ENCODE measurements at places on chromosomes 5 and 9.

GRCh38 chr9:14350754-14351153, 36.8 kb upstream of the NFIB start:
- DNase-seq, result peak; percentile 41

DNA sequence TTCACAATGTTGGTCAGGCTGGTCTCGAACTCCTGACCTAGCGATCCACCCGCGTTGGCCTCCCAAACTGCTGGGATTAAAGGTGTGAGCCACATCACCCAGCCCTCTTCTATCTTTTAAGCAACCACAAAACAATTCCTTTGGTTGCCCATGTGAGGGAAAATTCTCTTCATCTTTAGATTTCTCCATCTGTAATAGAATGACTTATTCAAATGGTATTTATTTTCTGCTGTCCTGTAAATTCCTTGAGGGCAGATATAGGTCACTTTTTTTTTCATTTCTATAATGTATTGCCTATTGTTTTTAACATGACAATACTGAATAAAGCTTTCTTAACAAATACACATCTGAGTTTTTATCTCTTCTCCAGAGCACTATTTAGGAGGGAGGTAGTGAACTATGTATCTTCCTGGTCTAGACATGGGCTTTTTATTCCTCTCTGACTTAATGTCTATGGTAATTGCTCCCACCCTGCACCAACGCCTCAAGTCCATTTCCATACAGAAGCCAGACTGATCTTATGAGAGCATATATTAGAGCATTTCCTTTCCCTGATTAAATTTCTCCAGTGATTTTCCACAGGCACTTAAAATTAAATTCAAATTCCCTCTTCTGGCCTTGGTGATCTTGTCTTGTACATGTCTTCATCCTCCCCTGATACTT, 595.6 kb downstream of the CAAP1 start:
- DNase-seq, result no peak

DNA sequence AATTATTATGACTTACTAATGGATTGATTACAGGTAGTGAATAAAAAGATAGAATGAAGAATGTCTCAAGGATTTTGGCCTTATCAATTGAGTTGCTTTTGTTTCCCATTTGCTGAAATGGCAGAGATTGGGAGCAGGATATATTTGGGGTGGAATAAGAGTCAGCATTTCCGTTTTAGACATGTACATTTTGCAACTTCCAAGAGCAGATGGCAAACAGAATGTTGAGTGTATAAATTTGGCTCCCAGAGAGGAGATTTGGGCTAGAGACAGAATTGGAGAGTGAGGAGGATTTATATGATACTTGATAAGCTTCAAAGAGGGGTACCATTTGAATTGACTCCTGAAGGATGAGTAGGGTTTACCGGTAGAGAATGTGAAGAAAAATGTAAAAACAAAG, 437.9 kb upstream of the PAPPA start:
- no peak for DNase-seq

DNA sequence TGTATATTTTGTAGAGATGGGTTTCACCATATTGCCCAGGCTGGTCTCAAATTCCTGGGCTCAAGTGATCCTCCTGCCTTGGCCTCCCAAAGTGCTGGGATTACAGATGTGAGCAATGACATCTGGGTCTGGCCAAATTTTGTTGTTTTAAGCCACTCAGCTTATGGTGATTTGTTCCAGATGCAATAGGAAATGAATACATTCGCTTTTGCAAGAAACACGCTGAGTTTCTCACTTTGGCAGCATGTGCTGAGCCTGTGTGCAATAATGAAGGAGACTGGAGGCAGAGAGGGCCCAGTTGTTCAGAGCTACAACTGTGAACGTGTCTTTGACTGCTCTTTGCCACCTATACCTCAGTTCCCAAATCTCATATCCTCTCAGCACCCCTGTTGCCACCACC, 56.4 kb downstream of the KIF4B start:
- DNase-seq, result no peak

DNA sequence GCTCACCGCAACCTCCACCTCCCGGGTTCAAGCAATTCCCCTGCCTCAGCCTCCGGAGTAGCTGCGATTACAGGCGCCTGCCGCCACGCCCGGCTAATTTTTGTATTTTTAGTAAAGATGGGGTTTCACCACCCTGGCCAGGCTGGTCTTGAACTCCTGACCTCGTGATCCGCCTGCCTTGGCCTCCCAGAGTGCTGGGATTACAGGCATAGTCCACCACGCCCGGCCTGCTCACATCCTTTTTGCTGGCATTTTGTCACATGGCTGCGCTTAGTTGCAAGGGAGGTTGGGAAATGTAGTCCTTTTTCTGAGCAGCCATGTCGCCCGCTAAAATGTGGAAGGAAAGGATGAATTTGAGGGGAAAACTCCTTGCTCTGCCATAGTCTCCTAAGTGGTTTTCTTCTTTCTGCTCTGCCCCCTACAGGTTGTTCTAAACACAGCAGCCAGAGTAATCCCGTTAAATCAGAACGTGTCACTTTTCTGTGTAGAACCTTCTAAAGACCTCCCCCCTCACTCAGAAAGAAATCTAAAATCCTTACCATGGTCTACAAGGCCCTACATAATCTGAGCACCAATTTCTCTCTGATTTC, 57.8 kb upstream of the HSPA9 start:
- DNase-seq, result peak; percentile 89

GRCh38 chr9:121945849-121946248, 147.3 kb downstream of the TTLL11 start:
- no peak for DNase-seq

- no peak for DNase-seq
Observed at GRCh38 chr9:70003901-70004714, 39.5 kb upstream of the MAMDC2 start.

DNA sequence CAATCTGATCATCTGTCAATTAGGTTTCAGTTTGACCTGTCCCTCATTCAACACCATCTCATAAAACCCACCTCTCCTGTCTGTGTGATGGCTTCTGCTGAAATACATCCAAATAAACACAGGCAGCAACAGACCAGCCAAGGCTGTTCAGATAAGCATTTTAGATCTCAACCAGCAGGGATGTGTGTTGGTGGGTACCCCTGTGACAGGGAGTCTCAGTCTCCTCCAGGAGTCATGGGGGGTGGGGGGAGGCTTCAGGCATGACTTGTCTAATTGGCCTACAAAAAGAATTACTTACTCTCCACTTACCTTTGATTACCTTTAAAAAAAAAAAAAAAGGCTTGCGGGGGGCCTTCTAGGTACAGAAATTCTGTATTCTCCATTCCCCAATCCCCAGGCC, 65.9 kb downstream of the ROR2 start:
- DNase-seq, result no peak

GRCh38 chr9:91338681-91339080, 23.0 kb downstream of the AUH start:
- DNase-seq, result no peak

- peak; percentile 82 for DNase-seq
Observed at GRCh38 chr9:107425101-107426025, 64.2 kb downstream of the KLF4 start.

GRCh38 chr5:102294886-102295395, 1.1 kb downstream of the SLCO4C1 start:
- DNase-seq, result no peak

GRCh38 chr9:137270929-137271695, 6.4 kb upstream of the TOR4A start:
- no peak for DNase-seq

- DNase-seq, result no peak
Observed at GRCh38 chr5:102873379-102873932, 118.4 kb downstream of the PAM start.

DNA sequence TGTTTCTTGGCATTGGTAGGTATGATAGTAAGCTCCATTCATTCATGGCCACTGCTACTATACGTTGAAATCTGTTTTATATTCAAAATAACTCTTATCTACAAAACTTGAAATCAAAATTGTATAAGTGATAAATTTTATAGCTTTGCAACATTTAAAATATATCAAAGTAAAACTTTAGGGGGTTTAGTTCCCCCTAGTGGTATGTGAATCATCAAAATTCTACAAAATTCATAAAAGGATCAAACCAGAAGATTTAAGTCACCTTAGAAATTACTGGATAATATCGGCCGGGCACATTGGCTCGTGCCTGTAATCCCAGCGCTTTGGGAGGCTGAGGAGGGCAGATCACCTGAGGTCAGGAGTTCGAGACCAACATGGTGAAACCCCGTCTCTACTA, 243.0 kb upstream of the CDH18 start:
- no peak for DNase-seq

DNA sequence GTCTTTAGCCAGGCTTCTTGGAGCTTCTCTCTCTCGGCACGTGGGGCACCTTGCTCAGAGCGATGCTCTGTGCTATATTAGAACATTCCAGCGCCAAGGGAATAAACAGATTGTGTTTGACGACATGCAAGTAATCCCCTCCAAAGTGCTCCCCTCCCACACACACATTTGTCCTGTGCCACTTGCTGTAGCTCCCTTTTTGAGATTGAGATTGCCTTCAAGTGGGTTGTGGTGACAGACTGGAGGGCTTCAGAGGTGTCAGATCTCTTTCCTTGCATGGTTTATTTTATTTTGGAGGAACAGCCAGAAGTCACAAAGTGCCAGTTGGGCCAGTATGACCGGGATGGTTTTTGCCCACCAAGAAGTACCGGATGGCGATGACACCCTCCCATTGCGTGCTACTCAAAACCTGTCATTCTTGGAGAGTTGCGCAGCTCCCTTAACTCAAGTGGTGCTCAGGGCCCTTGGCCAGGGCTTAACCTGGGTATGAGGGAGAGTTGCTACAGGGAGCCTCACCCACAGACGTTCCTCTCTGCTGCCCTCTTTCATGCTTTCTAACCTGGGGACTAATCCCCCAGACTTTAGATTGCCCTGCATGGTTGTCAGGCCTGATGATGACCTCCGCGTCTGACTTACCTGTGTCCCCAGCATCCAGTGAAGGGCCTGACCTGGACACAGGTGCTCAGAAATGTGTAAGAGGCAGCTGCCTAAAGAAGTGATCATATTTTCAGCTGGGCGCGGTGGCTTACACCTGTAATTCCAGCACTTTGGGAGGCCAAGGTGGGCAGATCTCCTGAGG, 18.8 kb upstream of the RPL26L1 start:
- DNase-seq, result peak; percentile 29

DNA sequence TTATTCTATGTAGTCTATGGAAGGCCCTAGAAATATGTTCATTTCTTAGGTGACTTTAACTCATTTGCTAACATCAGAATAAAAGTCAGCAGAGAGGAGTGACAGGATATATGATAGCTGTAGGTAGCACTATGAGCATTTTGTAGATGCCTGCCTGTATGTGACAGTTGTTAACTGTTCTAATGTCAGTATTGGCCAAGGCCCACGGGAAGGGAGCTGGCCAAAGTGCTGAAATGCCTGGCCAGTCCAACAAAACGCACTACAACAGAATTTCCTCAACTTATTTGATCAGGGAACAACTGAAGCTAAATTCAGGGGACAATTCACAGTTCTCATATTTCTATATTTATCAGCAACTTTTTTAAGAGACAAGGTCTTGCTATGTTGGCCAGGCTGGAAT, 20.8 kb downstream of the SV2C start:
- peak; percentile 10 for DNase-seq

DNA sequence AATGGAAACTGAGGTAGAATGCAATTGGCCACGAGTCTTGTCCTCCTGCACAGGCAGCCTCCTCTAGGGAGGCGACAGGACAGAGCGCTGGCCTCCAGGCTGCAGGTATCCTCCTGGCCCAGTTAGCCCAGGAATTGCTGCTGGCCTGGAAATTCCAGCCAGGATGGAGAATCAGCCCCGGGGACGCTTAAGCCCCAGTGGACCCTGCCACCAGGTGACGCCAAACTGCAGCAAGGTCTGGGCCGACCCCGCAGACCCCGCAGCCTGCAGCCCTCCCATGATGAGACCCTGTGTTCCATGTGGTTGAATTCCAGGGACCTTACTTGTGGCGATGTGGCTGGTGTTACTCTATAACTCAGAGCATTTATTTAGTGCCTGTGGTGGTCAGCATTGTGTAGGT, 7.3 kb downstream of the CACFD1 start:
- no peak for DNase-seq

DNA sequence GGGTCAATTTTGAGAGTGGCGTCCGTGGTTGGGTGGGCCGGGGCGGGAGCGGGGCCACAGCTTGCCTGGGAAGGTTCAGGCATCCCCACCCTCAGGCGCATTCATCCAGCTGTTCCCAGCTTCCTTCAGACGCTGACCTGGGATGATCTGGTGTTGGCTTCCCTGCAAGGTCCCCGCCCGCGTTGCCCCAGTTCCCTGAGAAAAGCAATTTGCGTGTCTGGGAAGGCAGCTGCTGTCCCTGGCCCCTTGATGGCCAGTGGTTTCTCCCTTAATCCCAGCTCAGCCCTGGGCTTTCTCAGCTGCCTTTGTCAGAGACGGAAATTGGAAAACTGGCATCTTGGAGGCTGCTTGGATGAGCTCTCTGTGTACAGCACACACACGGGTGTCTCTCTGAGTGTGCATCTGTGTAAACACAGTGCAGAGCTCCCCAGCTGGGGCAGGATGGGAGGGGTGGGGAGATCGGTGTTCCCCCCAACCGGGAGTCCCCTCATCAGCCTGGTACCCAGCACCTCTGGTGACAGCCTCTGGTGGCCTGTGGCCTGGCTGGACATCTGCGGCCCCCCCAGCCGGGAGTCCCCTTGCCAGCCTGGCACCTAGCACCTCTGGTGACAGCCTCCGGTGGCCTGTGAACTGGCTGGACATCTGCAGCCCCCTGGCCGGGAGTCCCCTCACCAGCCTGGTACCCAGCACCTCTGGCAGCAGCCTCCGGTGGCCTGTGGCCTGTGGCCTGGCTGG, 94.0 kb downstream of the COL5A1 start:
- no peak for DNase-seq

GRCh38 chr9:135732569-135733257, 30.7 kb downstream of the KCNT1 start:
- no peak for DNase-seq

- no peak for DNase-seq
Observed at GRCh38 chr9:86821006-86821845, 126.1 kb downstream of the GAS1 start.

DNA sequence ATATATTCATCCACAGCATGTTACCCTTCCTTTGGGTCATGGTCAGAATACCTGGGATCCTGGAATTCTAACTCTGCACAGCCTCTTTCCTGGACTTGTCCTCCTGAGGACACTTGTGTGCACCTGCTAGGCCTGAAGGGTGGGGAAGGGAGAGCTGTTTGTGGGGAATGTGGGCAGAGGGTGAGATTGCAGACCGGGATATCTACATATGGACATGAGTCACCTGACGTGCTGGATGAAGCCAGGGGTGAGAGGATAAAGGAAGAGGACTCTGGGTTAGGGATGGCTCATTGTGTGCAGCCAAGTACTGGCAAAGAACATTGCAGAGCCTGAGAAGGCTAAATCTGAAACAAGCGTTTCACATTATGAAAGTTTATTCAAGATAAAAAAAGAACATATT, 241.4 kb upstream of the RPS23 start:
- DNase-seq, result no peak

- DNase-seq, result no peak
Observed at GRCh38 chr5:3006526-3006925, 255.0 kb upstream of the IRX2 start.

- no peak for DNase-seq
Observed at GRCh38 chr9:28318515-28318914, 745.2 kb upstream of the C9orf72 start.
